Esophagus mucosa (tissue), 1 donor: ENCODE measurements at places on chromosomes 4 and X. TPM values are rescaled to one million over a fixed set of nuclear protein-coding genes. Genes with fewer than 3 reads are reported as not detected.

- peak; percentile 58 for ATAC-seq
These were observed 229.7 kb upstream of the GALNT7 start for GRCh38 chr4:172938870-172939269.

- ATAC-seq = no peak
These were observed 8.2 kb upstream of the ZRSR2 start for GRCh38 chrX:15781961-15782699.

- ATAC-seq = no peak
These were observed 23.5 kb upstream of the GALNT7 start for GRCh38 chr4:173145131-173145530.

GRCh38 chr4:21452931-21453330 lies 495.6 kb downstream of the KCNIP4 start:
- no peak for ATAC-seq

DNA sequence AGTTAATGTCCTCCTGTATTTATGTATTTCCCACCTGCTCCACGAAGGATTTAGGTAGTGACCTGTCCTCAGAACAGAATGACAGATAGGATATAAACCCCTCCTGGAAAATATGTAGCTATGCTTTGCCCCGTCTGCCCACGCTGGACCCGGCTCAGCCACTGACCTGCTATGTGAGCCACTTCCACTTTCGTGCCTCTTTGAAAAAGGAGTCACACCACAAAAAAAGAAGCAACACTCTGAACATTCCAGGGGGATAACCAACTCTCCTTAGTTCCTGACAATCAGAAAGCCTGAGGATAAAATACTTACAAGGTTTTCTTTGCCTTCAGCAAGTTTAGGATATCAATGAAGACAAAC lies 11.1 kb downstream of the ACSL1 start:
- ATAC-seq = no peak

Gene H2BW1
- not detected for total RNA-seq

Gene SPOCK3
- total RNA-seq = not detected

Gene SFRP2
- 4.7 TPM for total RNA-seq
